ENCODE measurements at places on chromosomes 4 and X.

GRCh38 chr4:145281224-145281623, 100.8 kb upstream of the OTUD4 start:
- no peak for DNase-seq

DNA sequence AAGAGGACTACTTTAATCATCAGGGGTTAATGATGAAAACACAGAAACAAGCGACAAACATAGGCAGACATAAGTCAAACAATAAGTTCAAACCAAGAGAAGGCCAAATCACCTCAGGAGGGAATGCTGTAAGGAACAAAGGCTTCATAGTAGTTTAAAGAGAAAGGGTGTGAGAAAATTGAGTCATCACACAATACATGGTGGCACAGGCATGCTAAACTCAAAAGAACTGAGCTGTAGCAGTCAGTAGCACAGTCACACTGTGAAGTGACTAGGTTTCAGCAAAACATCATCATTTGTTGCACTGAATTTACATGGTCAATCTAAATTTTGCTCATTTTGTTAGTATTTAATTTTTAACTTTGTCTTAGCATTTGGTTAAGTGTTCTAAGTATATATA, 24.2 kb downstream of the SMC1A start:
- DNase-seq, result no peak

DNA sequence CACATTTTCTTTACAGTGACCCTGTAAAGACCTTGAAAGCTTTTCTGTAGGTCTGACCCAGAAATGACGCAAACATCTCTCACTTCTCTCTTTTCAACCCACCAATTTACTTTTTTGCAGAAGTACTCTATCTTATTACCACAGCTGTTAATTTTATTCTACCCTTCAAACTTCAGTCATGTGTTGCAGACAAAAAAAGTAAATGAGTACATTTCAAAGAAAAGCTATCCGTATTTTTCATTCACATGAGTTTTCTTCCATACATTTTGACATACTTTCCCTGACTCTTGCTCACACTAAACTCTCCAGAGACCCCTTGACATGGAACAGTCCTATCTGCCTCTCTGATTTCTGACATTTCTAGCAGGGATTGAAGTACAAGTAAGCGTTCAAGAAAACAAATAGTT, 51.7 kb downstream of the SLC7A11 start:
- DNase-seq, result no peak

- no peak for DNase-seq
Observed at GRCh38 chr4:25943312-25943711, 29.3 kb downstream of the SMIM20 start.

DNA sequence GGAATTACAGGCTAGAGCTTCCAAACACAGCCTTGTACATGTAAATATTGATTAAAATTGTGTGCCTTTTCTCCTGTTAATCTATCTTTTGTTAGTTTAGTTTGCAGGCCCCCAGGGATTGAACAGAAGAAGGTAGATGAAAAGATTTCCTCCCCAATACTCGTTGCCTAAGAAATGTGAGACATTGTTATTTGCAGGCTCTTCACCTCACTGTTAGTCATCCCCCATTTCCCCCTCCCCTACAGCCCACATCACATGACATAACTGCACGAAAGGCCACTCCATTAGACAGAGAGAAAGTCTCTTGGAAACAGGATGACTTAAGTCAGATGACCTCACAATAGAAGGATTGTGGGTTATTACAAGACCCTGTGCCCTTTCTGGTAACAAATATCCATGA, 13.3 kb upstream of the MID1 start:
- no peak for DNase-seq

- no peak for DNase-seq
Observed at GRCh38 chr4:172656055-172656454, 512.6 kb upstream of the GALNT7 start.

DNA sequence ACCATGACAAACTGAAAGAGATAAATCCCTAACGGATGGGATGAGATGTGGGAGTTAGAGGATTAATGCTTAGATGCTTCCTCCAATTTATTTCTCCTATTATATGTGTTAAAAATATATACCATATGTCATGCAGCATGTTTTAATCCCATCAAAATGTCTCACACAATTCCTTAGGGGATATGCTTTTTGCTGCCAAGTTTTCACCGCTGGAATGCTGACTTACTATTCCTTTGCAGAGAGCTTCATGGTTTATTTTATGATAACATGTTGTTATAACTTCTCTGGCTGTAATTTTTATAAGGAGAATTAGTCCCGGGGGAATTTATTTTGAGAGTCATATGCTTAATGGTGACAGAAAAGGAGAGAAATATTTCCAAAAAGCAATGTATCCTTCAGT, 670.3 kb downstream of the IL1RAPL1 start:
- DNase-seq, result no peak

DNA sequence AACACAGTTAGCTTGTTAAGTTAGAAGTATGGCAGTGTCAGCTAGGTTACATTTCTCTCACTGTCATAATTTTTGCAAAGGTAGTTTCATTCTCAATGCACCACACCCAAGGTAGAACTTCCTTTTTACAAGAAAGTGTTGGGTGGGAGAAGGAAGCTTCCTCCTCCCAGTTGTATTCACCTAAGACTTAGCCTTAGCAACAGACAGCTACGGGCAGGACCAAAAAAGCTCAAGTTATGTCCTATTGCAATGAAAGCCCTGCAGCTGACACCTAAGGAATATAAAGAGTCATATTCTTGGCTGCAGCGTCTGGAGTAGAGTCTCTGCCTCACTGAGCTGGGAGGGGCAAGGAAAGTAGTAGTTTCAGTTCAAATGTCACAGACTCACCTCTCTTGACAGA, 25.1 kb upstream of the PRDM8 start:
- no peak for DNase-seq

- DNase-seq, result no peak
Observed at GRCh38 chr4:48420144-48420543, 63.0 kb upstream of the SLC10A4 start.

DNA sequence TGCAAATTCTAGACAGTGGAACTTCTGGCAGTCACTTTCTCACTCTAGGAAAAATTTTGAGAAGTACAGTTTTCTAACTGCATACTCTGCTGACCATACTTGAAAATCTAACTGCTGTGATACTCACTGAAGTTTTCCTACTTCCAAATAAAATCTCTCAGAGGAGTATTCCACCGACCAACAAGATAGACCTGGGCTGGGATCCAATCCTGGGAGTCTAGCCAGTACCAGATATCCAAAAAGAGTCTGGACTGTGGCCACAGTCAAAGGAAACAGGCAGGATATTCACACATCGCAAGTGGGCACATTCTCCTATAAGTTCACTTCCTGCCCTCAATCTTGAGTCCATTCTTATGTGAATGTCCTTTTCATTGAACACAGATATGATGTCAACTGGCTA, 1138.7 kb upstream of the PCDH7 start:
- DNase-seq, result no peak

- DNase-seq, result no peak
Observed at GRCh38 chr4:23789762-23790161, 100.1 kb downstream of the PPARGC1A start.

- no peak for DNase-seq
Observed at GRCh38 chrX:29496636-29497180, 718.7 kb upstream of the MAGEB2 start.

DNA sequence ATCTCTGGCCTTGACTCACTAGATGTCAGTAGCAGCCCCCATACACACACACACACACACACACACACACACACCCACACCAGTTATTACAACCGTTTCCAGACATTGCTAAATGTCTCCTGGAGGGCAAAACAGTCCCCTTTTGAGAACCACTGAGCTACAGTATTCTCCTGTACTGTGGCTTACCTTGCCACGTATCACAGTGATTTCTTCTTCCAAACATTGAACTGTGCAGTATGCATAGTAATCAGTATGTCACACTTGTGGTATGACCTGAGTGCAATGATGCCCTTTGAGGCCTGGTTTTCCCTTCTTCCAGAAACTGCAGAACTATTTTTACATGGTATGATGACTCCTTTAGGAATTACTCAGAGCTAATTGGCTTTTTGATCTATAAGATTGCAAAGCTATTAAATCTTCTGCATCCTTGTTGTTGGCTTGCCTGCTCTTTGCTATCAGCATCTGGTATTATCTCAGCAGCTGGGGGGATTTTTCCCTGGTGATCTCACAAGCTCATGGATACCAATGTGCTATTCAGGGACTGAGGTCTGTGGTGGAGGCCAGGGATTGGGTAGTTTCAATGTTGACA, 3.6 kb upstream of the THOC2 start:
- no peak for DNase-seq

- DNase-seq, result no peak
Observed at GRCh38 chrX:17441965-17442364, 67.0 kb downstream of the NHS start.
